ENCODE measurements at places on chromosomes 2 and 18. TPM values are rescaled to one million over a fixed set of nuclear protein-coding genes. Genes with fewer than 3 reads are reported as not detected.

DNA sequence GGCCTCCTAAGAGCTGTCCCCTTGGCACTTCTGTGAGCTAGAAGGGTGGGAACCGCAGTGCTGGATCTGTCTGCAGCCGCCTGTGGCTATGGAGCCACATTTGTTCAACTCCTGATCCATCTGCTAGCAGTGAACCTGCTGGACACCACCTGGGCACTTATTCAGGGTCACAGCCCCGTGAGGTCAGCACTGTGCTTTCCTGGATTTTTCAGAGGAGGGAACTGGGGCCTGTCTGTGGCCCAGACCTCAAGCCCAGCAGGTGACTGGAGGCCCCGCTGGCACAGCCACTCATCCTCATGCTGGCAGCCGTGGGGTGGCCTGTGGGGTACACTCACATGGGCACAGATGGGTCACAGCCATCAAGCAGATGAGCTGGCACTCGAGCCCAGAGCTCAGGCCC lies 155.3 kb downstream of the TFCP2L1 start:
- no peak for DNase-seq

DNA sequence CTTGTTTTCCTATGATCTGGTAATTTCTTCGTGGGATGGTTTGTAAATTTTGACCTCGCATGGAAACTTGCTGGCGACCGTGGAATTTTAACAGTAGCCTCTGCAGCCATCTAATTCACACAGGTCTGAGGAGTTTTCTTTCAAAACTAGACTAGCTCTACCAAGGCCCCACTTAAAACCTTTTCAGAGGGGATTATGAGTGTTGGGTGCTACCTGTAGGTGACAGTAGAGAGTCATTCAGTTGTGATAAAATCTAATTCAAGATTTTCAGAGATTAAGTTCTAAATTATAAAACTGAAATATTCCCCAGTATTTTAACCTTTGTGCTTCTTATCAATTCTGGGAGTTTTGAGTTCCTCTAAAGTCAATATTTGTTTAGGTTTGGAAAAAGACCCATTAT lies 31.0 kb downstream of the THSD7B start:
- no peak for DNase-seq

DNA sequence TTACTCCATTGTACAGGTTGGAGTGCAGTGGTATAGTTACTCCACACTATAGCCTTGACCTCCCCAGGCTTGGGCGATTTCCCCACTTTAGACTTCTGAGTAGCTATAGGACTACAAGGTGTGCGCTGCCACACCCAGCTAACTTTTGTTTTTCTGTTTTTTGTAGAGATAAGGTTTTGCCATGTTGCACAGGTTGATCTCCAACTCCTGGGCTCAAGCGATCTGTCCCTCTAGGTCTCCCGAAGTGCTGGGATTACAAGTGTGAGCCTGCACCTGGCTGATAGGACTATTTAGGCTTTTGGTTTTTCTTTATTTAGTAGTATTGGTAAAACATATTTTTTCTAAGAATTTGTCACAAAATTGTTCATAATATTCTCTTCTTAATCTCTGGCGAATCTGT lies 121.7 kb downstream of the PHLPP1 start:
- DNase-seq, result no peak

- DNase-seq, result peak; percentile 76
Measured at GRCh38 chr2:188524519-188525113, 232.9 kb downstream of the GULP1 start.

DNA sequence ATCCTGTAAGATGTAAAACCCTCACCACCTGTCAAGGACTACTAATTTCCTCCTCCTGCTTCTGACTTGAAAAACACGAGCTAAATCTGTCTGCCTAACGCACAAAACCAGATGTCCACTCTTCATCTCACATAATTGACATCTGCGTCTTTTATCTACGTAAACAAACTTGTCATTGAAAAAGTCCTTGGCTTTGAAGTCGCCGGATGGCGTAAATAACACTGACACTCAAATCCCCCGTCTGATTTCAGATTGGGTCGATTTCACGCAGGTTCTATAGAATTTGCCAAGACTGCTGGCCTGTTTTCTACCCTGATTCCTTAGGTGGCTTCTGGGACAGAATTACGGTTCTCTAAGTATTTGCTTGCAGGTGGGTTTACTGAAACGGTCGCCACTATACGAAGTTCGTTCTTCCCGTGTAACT lies 539 bp upstream of the MOB4 start:
- DNase-seq, result peak; percentile 37

- no peak for DNase-seq
Measured at GRCh38 chr18:46374850-46375249, 270.7 kb downstream of the HAUS1 start.

GRCh38 chr18:72630991-72631390 lies 86.8 kb upstream of the CBLN2 start:
- DNase-seq, result no peak

Gene MRPS5
- total RNA-seq, result 43.5 TPM

Gene RNF152
- total RNA-seq, result 44.4 TPM

DNA sequence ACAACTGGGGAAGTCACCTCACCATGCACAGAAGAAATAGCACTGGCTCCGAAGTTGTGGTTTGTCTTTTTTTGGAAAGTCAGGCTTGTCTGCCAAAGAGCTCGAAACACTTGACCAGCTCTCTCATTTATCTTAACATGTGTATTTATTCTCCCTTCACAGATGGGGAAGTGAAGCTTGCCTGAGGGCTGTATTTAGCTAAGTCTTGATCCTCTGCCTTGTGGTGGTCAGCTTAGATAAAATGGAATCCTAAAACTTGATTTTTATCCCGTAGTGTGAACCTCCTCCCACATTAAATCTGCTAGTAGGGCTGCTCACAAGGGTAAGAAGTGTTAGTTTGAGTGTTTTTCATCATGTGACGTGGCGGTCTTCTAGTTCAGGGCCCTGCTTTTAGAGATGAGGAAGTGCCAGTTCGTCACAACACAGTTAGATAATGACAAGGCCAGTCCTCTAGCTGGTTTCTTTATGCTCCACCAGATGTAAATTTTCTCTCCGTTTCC lies 89.7 kb downstream of the TMEM247 start:
- DNase-seq, result no peak

Gene LCT
- not detected for total RNA-seq

DNA sequence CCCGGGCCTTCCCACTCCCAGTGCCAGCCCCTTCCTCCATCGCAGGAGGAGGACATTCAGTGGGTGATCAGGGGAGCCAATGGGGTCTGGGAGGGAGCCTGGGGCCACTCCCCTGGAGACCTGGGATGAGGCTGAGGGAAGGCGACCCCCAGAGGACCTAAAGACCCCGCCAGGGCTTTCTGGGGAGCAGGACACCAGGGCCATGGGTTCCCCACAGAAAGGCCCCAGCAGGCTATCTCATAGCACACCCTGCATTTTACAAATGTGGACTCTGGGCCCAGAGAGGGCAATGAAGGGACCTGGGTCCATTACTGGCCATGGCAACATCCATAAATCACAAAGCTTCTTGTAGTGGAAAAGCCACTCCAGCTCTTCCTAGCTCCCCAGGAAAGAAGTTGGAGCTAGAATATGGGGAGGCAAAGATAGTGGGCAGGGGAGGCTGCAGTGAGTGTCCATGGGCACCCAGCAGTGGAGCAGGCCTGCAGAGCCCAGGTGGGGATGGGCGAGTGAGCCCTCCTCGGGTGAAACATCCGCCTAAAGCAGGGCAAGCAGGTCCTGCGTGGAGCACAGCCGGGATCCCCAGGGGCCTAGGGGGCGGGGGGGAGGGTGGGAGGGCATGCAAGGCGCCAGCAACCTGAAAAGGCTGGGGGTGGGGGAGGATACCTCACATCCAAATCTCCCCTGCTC lies 13.8 kb downstream of the CYP26B1 start:
- no peak for DNase-seq

Gene KLF11
- 17.7 TPM for total RNA-seq

DNA sequence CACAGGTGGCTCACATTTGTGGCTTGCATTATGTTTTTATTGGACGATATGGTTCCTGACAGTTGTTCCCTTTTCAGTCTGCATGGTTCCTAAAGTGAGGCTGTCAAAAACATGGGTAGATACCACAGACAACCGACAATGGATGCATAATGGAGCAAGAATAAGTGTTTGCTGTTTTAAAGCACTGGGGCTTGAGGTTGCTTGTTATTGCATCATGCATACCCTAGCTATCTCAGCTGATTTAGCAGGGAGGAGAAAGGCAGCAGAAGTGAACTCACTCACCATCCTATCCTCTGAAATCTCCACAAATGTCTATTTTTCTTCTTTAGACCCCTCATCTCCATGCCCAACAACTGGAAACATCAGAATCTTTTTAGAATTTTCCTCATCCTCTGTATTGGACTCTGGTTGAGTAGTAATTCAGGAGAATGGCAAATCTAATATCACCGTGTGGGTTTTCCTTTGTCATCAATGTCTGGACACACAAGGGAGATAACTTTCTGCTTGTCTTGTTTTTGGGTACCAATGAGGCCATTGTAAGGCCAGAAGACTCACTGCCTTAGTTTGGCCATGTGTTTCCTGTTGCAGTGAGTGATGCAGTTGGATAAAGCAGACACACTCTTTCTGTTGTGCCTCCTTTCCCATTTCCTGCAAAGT lies 46.7 kb downstream of the FBXO48 start:
- DNase-seq, result no peak

Gene ZNF521
- total RNA-seq, result 58.3 TPM

Gene MC4R
- 0.16 TPM for total RNA-seq

DNA sequence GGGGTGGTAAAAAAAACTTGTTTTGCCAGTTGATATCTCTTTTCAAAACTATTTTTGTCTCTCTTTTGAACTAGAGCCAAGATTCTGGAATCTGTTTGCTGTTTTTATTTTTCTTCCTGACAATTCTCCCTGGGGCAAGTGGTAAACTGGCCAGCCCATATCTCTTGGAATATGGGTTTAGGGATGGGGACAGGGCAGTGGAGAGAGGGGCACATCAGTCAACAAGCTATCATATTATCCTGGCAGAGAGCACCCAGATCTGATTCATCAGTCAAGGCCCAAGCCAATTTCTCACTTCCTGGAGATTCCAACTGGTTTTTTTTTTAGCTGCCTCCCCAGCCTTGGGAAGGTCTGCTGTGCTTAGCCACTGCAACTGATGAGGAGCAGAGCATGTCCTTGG lies 52.3 kb downstream of the ARHGAP28 start:
- no peak for DNase-seq

DNA sequence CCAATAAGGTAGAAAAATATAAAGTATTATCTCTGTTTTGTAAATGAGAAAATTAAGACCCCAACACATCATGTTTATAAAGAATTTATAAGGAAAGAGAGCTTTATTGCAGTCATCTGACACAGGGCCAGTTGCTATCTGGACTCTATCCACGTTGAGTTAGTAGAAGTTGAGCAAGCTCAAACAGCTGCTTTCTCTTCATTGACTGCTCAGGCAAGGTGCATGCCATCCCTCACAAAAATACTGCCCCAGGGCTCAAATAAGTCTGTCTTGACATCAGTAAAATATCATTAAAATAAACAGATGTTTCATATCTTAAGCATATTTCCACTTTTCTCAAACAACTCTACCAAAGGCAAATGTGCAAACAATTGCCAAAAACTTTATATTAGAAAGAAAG lies 14.8 kb downstream of the COL5A2 start:
- DNase-seq, result no peak

DNA sequence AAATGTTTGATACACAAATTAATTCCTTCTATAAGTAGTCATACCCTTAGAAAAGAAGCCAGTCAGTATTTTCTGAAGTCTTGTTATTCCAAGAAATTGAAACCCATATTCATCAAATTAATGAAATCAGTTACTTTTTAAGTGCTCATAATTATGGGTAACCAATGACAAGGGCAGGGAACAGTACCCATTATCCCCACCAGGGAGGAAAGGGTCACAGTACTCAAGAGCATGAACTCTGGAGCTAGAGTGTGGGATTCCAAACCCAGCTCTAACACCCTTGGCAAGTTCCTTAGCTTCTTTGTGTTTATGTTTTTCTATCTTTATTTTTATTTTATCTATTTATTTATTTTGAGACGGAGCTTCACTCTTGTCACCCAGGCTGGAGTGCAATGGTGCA lies 68.4 kb downstream of the CCDC148 start:
- no peak for DNase-seq

GRCh38 chr2:120887320-120887697 lies 151.6 kb downstream of the GLI2 start:
- no peak for DNase-seq

GRCh38 chr2:211867845-211868451 lies 670.7 kb downstream of the ERBB4 start:
- DNase-seq, result no peak

Gene NT5DC4
- not detected for total RNA-seq

GRCh38 chr2:84152462-84152861 lies 306.6 kb downstream of the SUCLG1 start:
- DNase-seq, result no peak

- DNase-seq, result no peak
Measured at GRCh38 chr2:175640655-175641054, 361.4 kb downstream of the LNPK start.

Gene CRYGD
- 0.95 TPM for total RNA-seq

GRCh38 chr2:173958198-173958846 lies 6.9 kb downstream of the SP3 start:
- no peak for DNase-seq

All from urinary bladder (tissue), 4 donors.